ENCODE measurements at places on chromosomes 4 and X. TPM values are rescaled to one million over a fixed set of nuclear protein-coding genes. Genes with fewer than 3 reads are reported as not detected.

ZXDA gene
- 1.6 TPM for total RNA-seq

ITIH6 gene
- not detected for total RNA-seq

CXXC4 gene
- total RNA-seq, result not detected

VEGFC gene
- 11.2 TPM for total RNA-seq

GAGE13 gene
- total RNA-seq, result not detected

WDR19 gene
- total RNA-seq, result 9.7 TPM
